ENCODE measurements at places on chromosomes 16 and 17.
A peak's percentile ranks its signal among the peaks of the same experiment; 100 is the strongest.

- no peak for DNase-seq
These were observed 15.7 kb upstream of the MC1R start for GRCh38 chr16:89902980-89903379.

GRCh38 chr16:58733248-58733670, 857 bp downstream of the GOT2 start:
- no peak for DNase-seq

GRCh38 chr16:17101646-17102045, 369.1 kb downstream of the XYLT1 start:
- no peak for DNase-seq

DNA sequence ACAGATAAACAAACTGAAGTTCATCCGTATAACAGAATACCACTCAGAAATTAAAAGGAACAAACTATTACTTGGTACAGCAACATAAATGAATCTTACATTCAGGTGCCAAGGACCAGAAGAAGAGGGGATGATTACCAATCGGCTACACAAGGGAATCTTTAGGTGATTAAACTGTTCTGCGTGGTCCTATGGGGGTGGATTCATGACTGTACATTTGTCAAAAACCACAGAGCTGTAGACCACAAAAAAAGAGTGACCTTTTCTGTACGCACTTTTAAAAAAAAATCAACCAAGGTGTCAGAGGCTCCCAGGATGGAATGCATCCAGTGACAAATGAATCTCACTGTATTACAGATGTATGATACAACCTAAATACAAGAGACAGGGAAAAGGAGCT, 110.8 kb downstream of the CDYL2 start:
- DNase-seq, result no peak

DNA sequence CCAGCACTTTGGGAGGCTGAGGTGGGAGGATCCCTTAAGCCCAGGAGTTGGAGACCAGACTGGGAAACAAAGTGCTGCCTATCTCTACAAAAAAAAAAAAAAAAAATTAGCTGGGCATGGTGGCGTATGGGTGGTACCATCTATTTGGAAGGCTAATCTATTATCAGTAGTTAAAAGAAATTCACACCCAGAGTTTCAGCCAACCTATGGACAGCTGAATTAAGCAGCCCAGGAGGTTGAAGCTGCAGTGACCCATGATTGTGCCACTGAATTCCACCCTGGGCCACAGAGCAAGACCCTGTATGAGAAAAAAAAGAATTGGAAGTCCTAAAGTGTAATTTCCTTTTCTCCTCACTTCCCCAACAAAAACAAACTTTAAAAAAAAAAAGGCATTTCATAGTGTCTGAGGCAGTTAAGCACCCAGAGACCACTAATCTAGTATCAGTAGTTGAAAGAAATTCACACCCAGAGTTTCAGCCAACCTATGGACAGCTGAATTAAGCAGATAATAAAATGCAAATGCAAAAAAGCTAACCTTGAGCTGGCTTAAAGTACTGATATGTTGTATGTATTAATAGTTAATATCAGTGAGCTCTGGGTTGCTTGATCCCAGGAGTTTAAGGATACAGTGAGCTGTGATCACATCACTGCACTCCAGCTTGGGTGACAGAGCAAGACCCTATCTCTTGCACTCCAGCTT, 18.1 kb downstream of the CLTC start:
- no peak for DNase-seq

DNA sequence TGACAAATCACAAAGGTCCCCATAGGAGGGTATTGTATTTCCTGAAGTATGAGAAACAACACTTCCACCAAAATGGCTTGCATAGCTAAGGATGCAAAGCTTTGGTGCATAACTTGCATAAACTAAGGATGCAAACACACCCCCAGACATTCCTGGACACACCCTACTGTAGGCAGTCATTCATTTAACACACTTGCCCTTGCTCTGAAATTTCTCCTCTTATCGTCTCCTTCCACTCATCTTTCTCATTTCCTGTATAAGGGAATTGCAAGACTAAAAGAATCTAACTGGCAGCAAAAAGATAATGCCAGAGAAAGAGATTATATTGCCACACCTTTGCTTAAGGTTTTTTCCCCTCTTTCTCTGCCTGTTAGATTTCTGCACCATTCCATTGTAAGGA, 28.3 kb downstream of the CHD9 start:
- DNase-seq, result no peak

- DNase-seq, result no peak
These were observed 63.3 kb upstream of the KCNJ16 start for GRCh38 chr17:70011750-70012149.

- DNase-seq, result no peak
These were observed 9.7 kb downstream of the RHBDF2 start for GRCh38 chr17:76491271-76492122.

DNA sequence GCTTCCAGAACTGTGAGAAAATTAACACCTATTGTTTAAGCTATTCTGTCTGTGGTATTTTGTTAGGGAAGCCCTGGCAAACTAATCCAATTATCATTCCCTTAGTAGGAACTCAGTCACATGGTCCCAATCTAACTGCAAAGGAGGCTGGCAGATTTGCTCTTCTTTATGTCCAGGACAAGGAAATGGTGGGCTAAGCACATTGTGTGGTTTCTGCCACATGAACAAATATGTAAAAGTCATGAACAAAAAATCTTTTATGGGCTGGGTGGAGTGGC, 278.6 kb upstream of the RPL38 start:
- no peak for DNase-seq

GRCh38 chr16:82331397-82331796, 161.4 kb upstream of the MPHOSPH6 start:
- DNase-seq, result no peak

DNA sequence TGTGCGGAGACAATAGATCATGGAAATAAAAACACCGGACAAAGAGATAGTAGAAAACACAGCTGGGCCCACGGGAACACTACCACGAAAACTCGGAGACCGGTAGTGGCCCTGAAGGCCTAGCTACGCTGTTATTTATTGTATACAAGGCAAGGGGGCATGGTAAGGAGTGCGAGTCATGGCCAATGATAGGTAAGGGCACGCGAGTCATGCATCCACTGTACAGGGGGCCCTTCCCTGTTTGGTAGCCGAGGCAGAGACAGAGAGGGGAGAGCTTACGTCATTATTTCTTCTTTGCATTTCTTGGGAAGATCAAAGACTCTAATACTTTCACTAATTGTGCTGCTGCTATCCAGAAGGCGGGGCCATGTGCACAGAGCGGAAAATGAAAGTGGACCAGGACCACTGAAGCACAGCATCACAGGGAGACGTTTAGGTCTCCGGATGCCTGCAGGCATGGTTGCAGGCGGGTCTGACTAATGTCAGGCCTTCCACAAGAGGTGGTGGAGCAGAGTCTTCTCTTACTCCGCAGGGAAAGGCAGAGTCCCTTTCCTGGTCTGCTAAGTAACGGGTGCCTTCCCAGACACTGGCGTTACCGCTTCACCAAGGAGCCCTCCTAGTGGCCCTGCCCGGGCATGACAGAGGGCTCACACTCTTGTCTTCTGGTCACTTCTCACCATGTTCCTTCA, 74.4 kb upstream of the ARL4D start:
- no peak for DNase-seq

DNA sequence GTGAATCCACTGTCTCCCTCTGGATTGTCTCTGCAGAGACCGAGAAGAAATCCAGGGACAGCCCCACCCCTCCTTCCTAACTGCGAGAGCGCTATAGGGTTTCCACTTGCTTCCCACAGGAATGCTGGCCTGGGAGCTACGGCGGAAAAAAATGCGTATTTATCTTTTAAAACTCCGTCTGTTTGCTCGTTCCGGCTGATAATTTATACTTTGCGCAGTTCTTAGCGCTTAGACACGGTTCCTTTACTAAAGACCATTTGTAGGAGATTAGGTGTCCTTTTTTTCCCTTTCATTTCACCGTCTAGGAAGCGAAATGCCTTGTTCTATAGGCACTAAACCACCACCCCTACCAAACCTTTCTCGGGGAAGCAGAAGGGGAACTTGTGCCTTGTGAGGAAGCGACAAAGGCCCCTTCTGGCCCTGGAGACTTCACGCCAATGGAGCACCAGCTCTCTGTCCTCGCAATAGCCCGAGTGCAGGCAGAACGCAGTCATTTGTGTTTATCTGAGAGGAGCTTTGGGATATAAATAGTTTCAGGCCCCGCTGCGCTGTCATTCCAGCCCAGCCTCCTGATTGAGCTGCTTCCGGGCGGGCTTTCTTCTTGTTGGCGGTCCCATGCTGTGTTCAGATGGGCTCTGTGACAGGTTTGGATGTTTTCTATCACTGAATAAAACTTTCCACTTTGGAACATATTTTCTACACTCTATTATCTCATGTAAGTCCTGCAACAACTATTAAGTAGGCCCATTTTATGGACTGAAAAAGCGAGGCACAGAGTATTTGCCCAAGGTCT, 791 bp upstream of the SUPT4H1 start:
- no peak for DNase-seq

DNA sequence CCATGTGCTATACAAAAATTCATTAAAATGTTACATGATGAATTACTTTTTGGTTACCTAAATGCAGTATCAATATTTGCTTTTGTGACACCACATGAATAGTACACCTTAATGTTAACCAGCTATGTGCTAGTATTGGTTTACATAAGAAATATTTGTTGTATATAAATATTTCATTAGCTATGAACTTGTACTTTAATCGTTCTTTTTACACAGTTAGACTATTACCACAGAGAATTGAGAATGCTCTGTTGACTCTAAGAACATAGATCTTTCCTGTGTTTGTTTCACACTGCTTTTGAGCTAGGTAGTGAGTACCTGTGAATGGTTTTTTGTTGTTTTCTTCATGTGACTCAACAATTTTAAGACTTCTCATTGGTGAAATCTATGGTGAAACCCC, 93.4 kb downstream of the KANSL1 start:
- no peak for DNase-seq

DNA sequence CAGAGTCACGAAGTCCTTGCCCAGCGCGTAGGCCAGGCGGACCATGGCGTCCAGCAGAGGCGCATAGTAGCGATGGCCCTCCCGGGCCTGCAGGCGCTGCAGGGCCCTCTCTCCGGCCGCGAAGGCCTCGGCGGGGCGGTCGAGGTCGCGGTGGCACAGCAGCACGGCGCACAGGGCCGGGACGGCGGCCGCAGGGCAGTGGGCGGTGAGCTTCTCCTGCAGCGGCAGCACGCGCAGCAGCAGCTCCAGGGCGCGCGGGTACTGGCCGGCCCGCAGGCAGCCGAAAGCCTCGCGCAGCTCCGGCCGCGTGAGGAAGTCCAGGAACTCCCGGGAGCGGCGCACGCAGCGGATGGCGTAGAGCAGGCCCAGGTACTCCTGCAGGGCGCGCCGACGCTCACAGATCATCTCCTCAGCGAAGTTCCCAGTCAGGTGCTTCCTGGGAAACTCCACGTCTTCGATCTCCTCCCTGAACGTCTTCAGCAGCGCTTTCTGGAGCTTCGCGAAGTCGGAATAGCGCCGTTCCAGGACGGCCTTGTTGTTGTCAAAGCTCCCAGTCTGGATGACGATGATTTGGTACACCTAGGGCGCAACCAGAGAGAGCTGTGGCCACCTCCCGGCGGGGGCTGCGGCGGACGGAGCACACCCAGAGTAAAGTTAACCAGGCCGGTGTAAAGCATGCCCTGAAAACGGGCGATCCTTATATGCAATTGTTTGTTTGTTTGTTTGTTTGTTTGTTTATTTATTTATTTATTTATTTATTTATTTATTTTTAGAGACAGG, 7.4 kb downstream of the SNX20 start:
- no peak for DNase-seq

- no peak for DNase-seq
These were observed 1.1 kb upstream of the ADCY7 start for GRCh38 chr16:50265260-50265659.

DNA sequence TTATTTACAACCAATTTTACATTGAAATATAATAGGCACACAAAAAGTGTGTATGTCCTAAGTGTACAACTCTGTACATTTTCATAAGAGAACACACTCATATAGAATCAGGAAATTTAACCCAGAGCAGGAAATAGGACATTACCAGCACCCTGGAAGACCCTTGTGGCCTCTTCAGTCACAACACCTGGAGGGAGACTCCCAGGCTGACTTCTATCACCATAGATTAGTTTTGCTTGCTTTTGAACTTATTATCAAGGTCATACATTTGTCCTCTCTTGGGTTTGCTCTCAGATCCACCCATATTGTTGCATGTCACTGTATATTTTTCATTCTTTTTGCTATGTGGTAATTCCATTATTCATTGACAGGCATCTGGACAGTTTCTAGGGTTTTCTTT, 5.8 kb downstream of the RIPOR1 start:
- no peak for DNase-seq

- no peak for DNase-seq
These were observed 13.9 kb downstream of the ITGAM start for GRCh38 chr16:31273676-31274075.

DNA sequence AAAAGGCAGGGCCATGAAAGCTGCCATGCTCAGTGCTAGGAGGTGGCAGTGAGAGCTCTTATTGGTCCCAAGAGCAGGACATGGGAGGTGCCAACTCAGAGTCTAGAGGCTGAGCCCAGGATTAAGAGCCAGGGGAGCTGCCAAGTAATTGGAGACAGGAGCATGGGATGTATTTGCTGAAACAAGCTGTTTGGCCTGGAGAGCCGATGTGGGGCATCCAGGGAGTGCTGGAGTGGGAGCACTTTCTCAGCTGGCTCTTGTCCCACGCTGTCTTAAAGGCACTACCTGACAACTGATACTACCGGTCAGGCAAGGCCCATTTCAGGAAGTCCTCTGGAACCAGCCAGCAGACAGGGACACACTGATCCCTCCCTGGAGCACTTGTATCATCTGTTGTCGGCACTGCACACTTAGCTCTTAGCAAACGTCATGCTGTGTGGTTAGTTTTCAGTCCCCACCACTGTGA, 19.3 kb downstream of the ANKFN1 start:
- DNase-seq, result peak; percentile 70

DNA sequence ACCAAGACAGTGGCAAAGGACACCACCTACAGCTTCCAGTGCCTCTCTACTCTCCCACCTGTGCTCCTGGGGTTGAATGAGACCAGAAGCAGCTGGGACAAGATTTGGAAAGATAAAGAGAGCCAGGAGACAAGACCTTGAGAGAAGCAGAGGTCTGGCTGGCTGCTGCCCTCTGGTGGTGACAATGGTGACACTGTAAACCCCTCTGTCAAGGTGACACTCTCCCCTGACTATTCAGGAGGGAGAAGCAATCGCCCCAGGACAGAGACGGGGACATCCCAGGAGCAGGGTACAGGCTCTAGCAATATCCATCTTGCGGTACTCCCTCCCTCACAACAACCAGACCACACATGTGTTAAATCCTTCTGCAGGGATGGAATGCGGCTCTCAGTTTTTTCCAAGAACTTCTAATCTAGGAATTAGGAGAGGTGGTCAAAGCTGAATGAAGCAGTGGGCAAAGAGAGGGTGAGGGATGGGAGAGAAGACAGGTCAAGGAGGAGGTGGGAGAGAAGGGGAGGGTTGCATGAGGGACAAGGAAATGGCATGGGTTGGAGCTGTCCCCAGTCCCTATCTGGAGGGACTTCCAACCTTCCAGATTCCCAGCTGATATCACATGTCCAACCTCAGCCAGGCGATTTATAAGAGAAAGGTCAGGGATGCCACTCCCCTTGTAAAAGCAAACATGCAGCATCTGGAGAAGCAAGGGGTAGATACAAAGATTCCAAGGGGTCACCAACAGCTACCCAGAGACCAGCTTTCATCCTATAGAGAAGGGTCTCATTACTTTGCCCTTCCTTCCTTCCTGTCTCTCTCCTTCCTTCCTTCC, 2.9 kb downstream of the PHOSPHO1 start:
- no peak for DNase-seq
